Esophagus muscularis mucosa (tissue), 4 donors: ENCODE measurements at places on chromosomes 13 and 19. TPM values are rescaled to one million over a fixed set of nuclear protein-coding genes. Genes with fewer than 3 reads are reported as not detected.

MICU2 gene
- total RNA-seq: 31.6 TPM

FBXO27 gene
- total RNA-seq: 14.1 TPM

SYT5 gene
- 2.1 TPM for total RNA-seq

GRIK5 gene
- total RNA-seq: 17.6 TPM

USE1 gene
- total RNA-seq: 21.0 TPM

SYNGR4 gene
- not detected for total RNA-seq

GRCh38 chr13:71752775-71753513 lies 114.1 kb downstream of the DACH1 start:
- DNase-seq: no peak
- no peaks in the 10 kb centered on the region for H3K27me3 ChIP-seq
- H3K36me3 ChIP-seq: no peaks in the 10 kb centered on the region

DNA sequence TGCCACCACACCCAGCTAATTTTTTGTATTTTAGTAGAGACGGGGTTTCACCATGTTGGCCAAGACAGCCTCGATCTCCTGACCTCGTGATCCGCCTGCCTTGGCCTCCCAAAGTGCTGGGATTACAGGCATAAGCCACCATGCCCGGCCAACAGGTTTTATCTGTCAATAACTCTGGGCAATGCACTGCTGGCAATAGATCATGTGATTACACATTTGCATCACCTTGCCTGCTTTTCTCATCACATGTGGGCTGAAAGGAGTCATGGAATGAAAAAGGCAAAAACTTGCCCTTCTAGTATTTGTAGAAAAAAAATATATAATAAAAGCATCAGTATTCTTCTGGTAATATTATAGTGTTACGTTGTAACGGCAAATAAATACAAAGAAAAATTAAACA lies 164.5 kb downstream of the NHLRC3 start:
- no peak for DNase-seq
- H3K36me3 ChIP-seq: no peaks in the 10 kb centered on the region
- peaks cover 1% of the 10 kb centered on the region for H3K4me1 ChIP-seq
- H3K27me3 ChIP-seq: no peaks in the 10 kb centered on the region
- no peak overlapping the region for H3K27ac ChIP-seq
- no peak overlapping the region for H3K4me3 ChIP-seq

GRCh38 chr19:28137772-28138171 lies 1075.2 kb downstream of the UQCRFS1 start:
- H3K4me3 ChIP-seq: no peak overlapping the region
- DNase-seq: no peak
- H3K4me1 ChIP-seq: no peaks in the 10 kb centered on the region

DNA sequence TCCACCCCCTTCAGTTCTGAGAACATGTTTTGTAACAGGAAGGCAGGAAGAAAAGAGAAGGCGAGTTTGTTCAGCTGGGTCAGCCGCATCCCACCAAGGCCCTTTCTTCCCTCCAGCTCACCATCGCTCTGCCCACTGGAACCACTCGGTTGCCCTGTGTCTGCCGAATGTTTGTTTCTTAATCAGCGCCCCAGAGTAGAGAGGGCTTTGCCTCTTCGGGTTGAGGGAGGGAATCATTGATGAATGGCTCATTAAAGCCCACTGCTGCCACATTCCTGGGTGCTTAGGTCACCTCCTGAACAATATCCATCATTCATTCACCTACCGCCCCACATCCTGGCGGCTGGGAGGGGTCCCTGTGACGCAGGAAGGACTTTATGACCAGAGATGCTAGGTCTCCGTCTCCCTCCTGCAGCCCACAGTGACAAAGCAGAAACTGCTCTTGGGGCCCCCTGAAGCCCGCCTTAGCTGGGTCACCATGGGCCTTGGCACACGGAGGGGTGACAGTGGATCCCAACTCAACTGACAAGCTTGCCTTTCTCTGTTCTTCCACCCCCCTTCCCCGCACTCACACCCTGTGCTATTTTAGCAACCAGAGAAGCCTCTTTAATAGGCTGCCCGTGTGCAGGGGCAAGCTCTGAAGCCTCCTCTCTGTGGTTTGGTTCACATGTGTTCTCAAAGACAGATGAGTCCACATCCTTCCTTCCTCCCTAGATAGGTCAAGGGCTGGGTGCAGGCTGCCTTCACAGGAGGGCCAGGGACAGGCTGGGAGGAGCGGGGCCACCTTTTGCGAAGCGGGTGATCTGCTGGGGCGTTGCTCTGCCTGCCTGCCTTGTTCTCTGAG lies 46.2 kb downstream of the ACTN4 start:
- H3K27ac ChIP-seq: peak overlapping the region; percentile 98
- H3K4me1 ChIP-seq: peaks cover 100% of the 10 kb centered on the region
- no peak for DNase-seq
- peaks cover 3% of the 10 kb centered on the region for H3K36me3 ChIP-seq

DNA sequence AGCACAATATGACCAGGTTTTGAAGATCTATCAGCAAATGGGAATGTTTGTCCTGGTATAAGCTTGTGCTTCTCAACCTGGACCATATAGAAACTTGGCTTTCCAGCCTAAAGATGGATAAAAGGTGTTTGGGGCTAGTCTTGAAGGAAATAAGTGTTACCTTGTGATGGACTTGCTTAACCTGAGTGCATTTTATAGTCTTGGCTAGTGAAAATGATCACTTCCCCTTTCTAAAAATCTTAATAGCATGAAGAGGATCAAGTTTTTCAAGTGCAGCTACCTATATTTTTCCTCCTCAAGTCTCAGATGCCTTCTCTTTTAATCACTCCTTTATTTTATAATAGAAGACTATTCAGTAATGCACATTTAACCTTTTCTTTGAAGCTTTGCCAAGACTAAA lies 919.8 kb upstream of the SLITRK1 start:
- H3K4me3 ChIP-seq: no peak overlapping the region
- no peaks in the 10 kb centered on the region for H3K36me3 ChIP-seq
- no peaks in the 10 kb centered on the region for H3K4me1 ChIP-seq
- no peak for DNase-seq
- H3K27me3 ChIP-seq: no peaks in the 10 kb centered on the region
- H3K27ac ChIP-seq: no peak overlapping the region

DNA sequence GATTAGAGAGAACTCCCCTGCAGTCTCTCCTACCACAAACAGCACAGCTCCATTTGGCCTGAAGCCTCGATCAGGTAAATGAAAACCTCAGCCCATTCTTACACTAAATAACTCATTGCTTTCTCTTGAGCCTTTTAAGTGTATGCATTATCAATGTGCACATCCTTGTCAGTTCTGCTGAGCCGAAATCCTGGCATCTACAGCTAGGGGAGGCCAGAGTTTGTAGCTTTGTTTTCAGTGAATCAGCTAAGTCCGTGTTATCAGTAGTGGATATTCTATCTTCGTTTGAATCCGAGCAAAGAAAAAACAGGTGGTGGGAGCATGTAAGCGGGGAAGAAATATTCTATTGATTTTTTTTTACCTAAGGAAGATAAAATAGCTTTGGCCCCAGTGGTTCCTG lies 84.4 kb downstream of the ESD start:
- H3K27ac ChIP-seq: no peak overlapping the region
- H3K4me3 ChIP-seq: no peak overlapping the region
- DNase-seq: no peak
- no peaks in the 10 kb centered on the region for H3K27me3 ChIP-seq
- H3K36me3 ChIP-seq: peaks cover 72% of the 10 kb centered on the region

DNA sequence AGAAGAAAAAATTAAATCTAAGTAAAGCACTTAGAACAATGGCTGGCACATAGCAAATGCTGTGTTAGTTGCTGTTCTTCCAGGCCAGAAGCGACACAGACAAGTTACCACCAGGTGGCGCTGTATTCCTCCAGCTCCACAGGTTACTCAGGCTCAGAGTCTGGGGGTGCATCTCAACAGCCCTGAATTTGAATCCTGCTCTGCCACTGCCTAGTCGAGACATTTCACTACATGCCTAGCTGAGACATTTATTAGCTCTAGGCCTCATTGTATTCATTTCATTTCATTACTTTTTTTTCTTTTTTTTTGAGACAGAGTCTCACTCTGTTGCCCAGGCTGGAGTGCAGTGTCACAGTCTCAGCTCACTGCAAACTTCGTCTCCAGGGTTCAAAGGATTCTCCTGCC lies 16.4 kb upstream of the CYP2B6 start:
- no peaks in the 10 kb centered on the region for H3K27me3 ChIP-seq
- no peak overlapping the region for H3K4me3 ChIP-seq
- H3K4me1 ChIP-seq: no peaks in the 10 kb centered on the region
- no peaks in the 10 kb centered on the region for H3K36me3 ChIP-seq

DNA sequence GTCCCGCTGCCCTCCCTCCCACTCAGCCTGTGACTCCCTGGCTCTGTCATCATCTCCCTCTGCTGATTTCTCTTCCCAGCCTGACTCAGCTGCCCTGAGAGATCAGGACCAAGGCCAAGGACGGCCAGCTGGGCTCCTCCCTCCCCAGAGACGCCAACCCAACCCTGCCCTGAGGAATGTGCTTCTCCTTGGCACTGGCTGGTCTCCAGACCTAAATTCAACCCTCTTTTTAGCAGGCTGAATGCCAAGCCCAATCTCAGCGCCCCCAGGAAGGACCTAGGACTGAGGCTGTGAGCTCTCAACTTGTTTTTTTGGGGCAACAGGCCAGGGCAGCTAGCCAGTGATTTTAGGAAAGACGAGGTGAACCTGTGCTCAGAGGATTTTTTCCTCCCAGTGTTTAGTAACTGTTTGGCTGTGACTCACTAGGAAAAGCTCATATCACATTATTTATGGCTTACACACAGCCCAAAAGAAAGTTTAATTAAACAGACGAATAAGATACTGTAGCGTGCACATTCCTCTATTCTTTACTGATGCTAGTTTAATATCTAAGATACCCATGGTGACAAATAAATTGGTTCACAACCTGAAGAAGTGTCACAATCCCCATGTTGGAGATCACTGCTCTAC lies 7.4 kb upstream of the IGFL1 start:
- H3K4me3 ChIP-seq: no peak overlapping the region
- H3K27ac ChIP-seq: peak overlapping the region; percentile 4
- no peaks in the 10 kb centered on the region for H3K36me3 ChIP-seq
- H3K4me1 ChIP-seq: peaks cover 19% of the 10 kb centered on the region

- H3K36me3 ChIP-seq: peaks cover 30% of the 10 kb centered on the region
- no peak for DNase-seq
- no peak overlapping the region for H3K4me3 ChIP-seq
- no peaks in the 10 kb centered on the region for H3K27me3 ChIP-seq
- H3K4me1 ChIP-seq: no peaks in the 10 kb centered on the region
Measured at GRCh38 chr19:12224676-12225075, 61.8 kb downstream of the ZNF136 start.

GRCh38 chr13:100543872-100544602 lies 44.6 kb downstream of the GGACT start:
- no peak for DNase-seq
- peaks cover 13% of the 10 kb centered on the region for H3K4me1 ChIP-seq
- peak overlapping the region; percentile 15 for H3K4me3 ChIP-seq
- H3K27ac ChIP-seq: no peak overlapping the region

- DNase-seq: no peak
- H3K4me3 ChIP-seq: no peak overlapping the region
- no peaks in the 10 kb centered on the region for H3K27me3 ChIP-seq
- no peaks in the 10 kb centered on the region for H3K36me3 ChIP-seq
Measured at GRCh38 chr13:103168901-103169508, 102.8 kb upstream of the SLC10A2 start.

- H3K27ac ChIP-seq: no peak overlapping the region
- DNase-seq: no peak
- H3K27me3 ChIP-seq: no peaks in the 10 kb centered on the region
- H3K4me1 ChIP-seq: peaks cover 12% of the 10 kb centered on the region
Measured at GRCh38 chr13:48146122-48146521, 51.2 kb upstream of the MED4 start.

DNA sequence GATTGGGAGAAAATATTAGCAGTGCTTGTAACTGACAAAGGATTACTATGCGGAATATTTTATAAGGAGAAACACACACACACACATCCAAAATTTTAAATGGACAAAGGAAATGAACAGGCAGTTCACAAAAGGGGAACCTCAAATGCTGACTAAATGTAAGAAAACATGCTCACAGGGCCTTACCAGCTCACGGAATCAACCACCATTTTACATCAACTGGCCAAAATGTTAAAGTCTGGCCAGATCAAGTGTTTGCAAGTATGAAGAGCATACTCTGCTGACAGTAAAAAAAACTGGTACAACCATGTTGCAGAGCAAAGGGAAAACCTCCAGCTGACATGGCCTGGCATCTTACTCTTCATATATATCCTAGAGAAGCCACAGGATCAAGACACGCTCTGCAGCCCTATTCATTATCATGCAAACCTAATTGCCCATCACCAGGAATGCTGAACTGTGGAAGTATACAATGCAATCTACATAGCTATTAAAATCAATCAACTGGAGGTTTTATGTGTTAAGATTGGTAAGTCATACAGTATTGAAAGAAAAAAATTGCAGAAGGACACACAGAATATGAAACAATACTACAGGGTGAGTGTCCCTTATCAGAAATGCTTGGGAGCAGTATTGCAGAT lies 124.4 kb downstream of the RNF17 start:
- no peaks in the 10 kb centered on the region for H3K27me3 ChIP-seq
- no peak overlapping the region for H3K4me3 ChIP-seq
- H3K27ac ChIP-seq: no peak overlapping the region
- no peaks in the 10 kb centered on the region for H3K4me1 ChIP-seq
- DNase-seq: peak; percentile 66

- peaks cover 92% of the 10 kb centered on the region for H3K27me3 ChIP-seq
- DNase-seq: no peak
- H3K4me3 ChIP-seq: peak overlapping the region; percentile 87
Measured at GRCh38 chr19:47418692-47419029, 666 bp downstream of the MEIS3 start.

DNA sequence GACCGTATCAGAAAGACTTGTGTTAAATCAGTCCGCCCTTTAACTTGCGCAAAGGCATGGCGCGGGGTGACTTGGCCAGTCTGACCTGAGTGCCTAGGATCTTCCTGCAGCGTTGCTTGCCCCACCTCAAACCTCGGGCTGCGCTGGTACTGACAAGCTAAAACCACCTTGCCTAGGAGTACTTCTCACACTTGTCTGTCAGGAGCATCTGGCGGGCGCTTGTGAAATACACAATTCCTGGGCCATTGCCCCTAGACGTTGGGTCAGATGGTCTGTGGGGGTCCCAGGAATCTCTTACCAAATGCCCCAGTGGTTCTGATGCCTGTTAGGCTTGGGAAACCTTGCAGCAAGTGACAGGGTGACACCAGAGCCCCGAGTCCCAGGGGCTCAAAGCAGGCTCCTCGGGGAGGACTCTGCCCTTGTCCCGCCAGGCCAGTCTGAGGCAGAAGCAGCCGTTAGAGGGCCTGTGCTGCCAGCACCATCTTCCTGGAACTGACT lies 12.9 kb downstream of the CEBPG start:
- no peaks in the 10 kb centered on the region for H3K27me3 ChIP-seq
- H3K36me3 ChIP-seq: peaks cover 28% of the 10 kb centered on the region
- H3K4me1 ChIP-seq: peaks cover 41% of the 10 kb centered on the region
- H3K27ac ChIP-seq: no peak overlapping the region

- no peak overlapping the region for H3K4me3 ChIP-seq
- H3K27me3 ChIP-seq: no peaks in the 10 kb centered on the region
- DNase-seq: no peak
Measured at GRCh38 chr13:47708386-47708785, 292.7 kb downstream of the SUCLA2 start.

- no peak for DNase-seq
- no peak overlapping the region for H3K4me3 ChIP-seq
- H3K36me3 ChIP-seq: no peaks in the 10 kb centered on the region
- no peak overlapping the region for H3K27ac ChIP-seq
Measured at GRCh38 chr13:58480061-58480460, 848.5 kb downstream of the PCDH17 start.

- H3K36me3 ChIP-seq: no peaks in the 10 kb centered on the region
- H3K4me3 ChIP-seq: peak overlapping the region; percentile 4
- H3K4me1 ChIP-seq: no peaks in the 10 kb centered on the region
- no peaks in the 10 kb centered on the region for H3K27me3 ChIP-seq
Measured at GRCh38 chr19:47330466-47330869, 1.5 kb upstream of the C5AR2 start.
